ENCODE measurements at places on chromosomes 4 and X. TPM values are rescaled to one million over a fixed set of nuclear protein-coding genes. Genes with fewer than 3 reads are reported as not detected.

DNA sequence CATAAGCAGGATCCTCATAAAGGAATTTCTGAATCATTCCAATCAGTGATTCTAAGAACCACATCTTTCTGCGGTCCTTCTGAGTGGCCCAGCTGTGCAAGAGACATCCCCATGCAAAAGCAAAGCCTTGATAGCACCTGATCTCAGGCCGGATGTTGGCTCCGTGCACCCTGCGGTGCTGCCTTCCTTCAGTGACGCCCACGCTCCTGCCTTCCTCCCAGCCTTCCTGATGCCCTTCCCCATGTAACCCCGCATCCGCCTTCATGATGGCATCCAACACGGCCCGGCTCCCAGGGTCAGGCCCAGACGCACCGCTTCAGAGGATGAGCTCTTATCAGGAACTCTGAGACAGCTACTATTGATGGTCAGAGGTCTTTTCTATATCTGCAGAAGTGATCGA is 20.4 kb upstream of the CYP4V2 start:
- DNase-seq, result no peak

- DNase-seq, result no peak
These were observed 2.1 kb upstream of the ETDC start for GRCh38 chrX:135307171-135307570.

DNA sequence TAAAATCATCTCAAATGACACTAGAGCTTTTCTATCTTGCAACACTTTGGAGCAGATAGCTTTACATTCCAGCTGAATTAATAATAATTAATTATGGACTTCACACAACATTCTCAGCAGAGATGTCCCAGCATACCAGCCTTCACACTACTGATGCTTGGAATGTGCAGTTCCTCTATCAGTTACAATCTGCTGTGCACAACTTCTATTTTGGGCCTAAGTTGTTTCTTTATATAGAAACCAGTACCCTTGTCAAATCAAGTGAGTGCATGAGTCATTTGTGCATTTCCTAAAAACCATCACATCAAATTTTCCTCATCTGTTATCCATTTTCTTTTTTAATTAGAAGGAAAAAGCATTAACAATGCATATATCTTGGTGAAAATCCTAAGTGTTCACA is 8.8 kb upstream of the RASL11B start:
- DNase-seq, result no peak

GRCh38 chrX:22060415-22061280 is 28.5 kb downstream of the PHEX start:
- DNase-seq, result no peak

GRCh38 chr4:98248934-98249333 is 12.2 kb upstream of the RAP1GDS1 start:
- no peak for DNase-seq

GRCh38 chr4:2074588-2074987 is 15.5 kb downstream of the NAT8L start:
- no peak for DNase-seq

PROM1 gene
- total RNA-seq, result 40.8 TPM

IL21 gene
- not detected for total RNA-seq

FUNDC1 gene
- 26.4 TPM for total RNA-seq

PNMA3 gene
- 0.32 TPM for total RNA-seq
